ENCODE measurements at places on chromosomes 13 and 19.

GRCh38 chr13:35866801-35867200 is 264.4 kb downstream of the DCLK1 start:
- DNase-seq = no peak

GRCh38 chr13:89490661-89491060 is 1819.5 kb downstream of the SLITRK5 start:
- DNase-seq = no peak

GRCh38 chr19:46371371-46371901 is 24.5 kb downstream of the PPP5C start:
- no peak for DNase-seq

DNA sequence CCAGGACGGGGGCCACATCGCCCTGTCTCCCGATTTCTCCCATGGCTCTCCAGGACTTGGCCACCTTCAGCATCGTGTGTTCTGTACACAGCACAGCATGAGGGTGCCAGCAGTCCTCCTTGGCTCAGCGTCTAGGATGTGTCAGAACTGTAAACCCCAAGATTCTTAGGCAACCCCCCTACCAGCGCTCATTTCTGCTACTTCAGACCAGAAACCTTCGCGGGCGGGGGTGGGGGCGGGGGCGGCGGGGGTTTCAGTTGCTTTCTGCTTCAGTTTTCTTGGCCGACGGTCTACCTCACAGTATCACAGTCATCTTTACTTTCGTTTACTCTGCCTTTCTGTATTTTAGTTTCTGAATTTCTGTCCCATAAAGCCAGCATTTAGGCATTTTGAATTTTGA is 82.4 kb downstream of the GGACT start:
- no peak for DNase-seq

DNA sequence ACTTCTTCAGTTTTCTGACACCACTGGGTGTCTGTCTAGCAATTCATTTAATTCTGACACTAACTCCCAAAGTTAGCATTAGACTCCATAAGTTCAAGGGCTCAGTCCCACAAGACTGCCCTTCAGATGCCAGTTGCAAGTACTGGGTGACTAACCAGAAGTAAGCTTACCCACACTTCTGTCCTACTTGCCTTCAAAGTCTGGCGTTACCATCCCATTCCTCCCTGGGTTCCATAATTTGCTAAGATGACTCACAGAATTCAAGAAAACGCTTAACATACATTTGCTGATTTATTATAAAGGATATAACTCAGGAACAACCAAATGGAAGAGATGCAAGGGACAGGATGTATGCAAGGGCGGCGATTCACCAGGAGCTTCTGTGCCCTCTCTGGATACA is 45.5 kb upstream of the NPAS1 start:
- no peak for DNase-seq

DNA sequence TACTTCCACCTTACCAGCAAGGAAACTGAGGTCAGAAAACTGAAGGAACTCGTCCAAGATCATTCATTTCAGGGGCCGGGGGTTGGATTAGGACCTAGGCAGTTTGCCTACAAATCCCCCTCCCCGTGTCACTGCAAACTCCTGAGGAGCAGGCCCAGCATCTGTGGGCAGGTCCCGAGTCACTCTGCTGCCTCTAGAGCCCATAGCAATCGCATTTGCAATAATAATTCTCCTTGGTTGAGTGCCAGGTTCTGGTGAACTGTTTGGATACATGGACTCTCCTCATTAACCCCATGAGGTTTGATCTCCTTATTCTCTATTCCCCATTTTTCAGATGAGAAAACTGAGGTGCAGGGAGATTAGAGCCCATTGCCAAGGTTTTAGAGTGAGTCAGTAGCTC is 903 bp downstream of the PIN1 start:
- no peak for DNase-seq

- DNase-seq = no peak
These were observed 761.5 kb downstream of the PCDH9 start for GRCh38 chr13:66468656-66469055.

DNA sequence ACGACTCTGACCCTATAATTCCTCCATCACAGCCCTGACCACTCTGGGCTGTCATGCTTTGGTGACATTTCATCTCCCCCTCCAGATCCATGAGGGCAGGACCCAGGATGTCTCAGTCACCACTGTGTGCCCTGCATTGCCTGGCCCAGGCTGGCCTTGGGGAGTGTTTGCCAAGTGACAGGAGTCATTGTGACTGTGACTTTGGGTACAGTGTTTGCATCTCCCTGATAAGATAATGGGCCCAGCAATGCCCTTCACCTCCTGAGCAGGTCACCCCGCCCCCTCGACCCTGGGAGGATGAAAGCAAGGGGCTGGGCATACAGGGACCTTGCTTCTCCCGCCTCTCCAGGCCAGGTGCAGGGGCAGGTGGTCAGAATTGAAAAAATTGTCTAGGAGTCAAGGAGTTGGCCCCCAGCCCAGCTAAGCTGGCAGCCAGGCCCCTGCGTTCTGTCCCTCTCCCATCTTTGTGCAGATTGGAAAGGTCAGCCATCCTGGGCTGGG is 5.9 kb upstream of the ATP4A start:
- no peak for DNase-seq

- no peak for DNase-seq
These were observed 107.9 kb downstream of the NALCN start for GRCh38 chr13:101308247-101309013.

GRCh38 chr19:14165990-14166830 is 29.8 kb upstream of the ASF1B start:
- DNase-seq = no peak

GRCh38 chr19:13669780-13670355 is 94.5 kb upstream of the MRI1 start:
- no peak for DNase-seq

GRCh38 chr19:2618611-2619010 is 83.9 kb downstream of the GNG7 start:
- DNase-seq = no peak

GRCh38 chr19:16829822-16830289 is 658 bp downstream of the SIN3B start:
- no peak for DNase-seq

GRCh38 chr19:1220976-1221903 is 15.7 kb downstream of the STK11 start:
- no peak for DNase-seq

GRCh38 chr13:29909975-29910674 is 59.7 kb upstream of the UBL3 start:
- no peak for DNase-seq

DNA sequence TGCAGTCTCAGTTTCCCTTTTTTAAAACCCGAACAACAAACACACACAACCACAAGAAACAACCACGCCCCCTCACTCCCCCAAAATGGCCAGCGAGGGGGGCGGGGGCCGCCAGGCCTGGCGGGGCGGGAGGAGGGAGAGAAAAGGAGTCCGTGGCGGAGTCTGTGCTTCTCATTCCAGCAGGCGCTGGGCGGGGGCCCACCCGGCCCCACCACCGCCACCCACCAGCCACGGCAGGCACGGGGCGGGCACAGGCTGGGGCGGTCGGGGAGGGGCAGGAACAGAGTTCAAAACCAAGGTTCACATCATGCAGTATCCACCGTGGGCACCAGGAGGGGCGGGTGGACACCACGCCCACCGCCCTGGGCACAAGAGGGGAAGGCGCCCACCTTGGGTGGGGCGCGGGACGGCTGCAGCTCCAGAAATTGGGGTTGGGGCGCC is 12.9 kb downstream of the DPF1 start:
- no peak for DNase-seq

GRCh38 chr19:29672933-29673336 is 7.7 kb downstream of the PLEKHF1 start:
- no peak for DNase-seq

DNA sequence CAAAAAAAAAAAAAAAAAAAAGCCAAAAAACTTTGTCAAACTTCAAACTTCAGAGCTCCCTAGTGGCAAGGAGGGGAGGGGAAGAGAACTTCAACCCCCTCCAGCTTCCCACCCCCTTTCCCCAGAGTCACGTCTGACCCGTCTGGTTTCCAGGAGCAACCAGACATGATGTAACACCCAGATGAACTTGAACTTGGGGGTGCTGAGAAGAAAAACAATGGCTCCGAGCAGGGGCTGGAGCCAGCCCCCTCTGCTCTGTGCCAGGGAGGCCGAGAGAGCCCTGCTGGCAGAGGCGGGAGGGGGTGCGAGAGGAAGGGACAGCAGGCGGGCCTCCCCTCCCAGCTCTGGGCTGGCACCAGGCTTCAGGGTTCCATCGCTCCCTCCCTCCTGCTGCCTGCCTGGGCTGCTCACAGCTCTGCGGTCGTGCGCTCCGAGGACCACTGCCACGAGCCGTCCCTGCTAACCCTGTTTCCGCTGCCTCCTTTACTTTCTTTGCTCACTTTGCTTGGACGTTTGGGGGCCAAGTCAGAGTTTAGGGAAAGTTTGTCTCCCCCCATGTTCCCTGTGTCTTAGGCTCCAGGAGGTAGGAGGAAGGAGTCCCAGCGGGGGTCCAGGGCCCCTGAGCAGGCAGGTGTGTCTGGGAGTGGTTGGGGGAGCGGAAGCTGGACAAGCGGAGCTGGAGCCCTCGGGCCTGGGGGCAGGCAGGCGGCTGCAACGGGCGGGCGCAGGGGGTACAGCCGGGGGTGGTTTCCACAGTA is 11.1 kb downstream of the LYL1 start:
- no peak for DNase-seq

DNA sequence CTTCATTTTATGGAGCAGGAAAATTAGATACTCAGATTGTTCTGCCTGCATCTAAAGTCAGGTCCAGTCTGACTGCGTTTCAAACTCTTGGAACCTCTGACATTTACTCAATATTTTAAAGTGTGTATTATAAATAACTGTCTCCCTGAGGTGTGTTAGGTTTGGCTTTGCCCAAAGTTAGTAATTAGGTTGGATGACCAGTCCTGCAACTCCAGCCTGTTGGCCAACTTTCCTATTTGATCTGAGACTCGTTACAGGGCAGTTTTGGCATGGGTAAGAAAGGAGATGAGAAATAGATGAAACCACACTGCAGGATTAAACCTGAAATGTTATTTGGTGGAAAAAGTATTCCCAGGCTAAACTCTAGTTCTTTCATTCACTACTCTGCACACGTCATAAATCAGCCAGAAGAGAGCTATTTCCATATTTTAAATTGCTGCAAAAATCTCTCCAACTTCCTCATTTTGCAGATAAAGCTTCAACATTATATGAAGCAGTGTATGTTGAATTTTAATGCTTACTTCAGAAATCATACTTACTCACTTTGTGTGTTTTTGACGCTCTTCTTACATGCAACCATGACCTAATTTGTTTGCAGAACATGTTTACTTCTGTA is 357.1 kb downstream of the DCT start:
- no peak for DNase-seq

DNA sequence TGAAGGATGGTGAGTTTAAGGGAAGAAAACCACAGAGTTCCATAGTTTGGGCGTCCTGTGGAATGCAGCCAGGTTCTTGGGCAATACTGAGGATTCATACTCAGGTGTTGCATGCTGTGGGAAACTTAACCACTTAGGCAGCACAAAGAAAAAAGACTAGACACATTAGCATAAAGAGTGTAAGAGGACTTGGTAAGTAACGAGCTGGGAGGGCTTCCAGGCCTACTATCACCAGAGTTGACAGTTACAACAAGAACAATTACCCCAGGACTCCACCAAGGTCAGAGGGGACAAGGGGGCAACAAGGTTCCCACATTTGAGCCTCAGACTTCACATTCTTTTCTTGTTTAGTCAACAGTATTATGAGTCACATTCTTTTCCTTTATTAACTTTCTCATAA is 33.2 kb downstream of the KCTD12 start:
- no peak for DNase-seq

DNA sequence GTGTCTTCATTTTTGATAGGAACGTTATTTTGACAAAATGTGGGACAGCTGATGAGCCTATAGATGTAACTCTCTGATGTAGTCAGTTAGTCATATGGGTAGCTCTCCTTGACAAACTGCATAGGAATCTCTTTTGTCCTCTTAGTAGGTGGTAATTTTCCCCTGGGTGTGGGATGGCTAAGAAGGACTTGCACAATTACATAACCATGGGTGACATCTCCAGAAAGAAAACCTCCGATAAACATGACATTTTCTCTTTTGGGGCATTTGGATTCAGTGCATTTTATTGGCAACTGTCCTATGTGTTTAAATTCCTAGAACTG is 41.8 kb downstream of the IGFL3 start:
- DNase-seq = no peak

DNA sequence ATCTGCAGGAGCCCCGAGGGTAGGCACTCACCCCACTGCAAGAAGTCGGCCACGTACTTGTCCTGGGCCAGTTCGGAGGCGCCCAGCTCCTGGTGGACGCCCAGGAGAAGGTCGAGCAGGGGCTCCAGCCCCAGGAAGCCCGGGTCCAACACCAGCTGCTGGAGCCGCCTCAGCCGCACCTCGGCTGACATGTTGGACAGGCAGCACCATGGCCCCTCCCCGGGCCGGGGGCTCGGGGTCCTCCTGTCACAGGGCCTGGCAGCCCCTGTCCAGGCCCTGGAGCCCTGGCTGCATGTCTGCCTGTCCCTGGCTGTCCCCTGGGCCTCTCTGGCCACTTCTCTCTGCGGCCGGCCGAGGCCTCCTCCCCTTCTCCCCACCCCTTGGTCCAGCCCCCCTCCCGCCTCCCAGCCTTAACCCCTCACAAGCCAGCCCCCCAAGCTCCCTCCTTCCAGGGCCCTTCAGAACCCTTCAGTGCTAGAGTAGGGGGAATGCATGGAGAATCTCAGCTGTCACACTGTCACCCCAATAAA is at the start of gene DMPK:
Gene DMPK, minus strand, starts transcription at position 329 of the 530 bp plus-strand sequence. Its CDS starts 138 bp downstream, at position 191.
- no peak for DNase-seq

DNA sequence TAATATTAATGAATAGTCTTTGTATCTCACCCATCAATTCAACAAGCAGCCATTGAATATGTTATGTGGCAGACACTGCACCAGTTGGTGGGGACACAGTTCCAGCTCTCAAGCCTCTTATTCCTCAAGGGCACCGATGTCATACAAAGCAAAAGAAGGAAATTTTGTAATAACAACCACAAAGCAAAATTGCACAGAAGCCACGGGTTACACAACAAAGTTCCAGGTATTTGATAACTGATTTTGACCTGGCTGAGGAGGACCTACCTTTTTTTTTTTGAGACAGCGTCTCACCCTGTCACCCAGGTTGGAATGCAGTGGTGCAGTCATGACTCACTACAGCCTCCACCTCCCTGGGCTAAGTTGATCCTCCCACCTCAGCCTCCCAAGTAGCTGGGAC is 266.7 kb downstream of the FOXO1 start:
- peak; percentile 80 for DNase-seq

DNA sequence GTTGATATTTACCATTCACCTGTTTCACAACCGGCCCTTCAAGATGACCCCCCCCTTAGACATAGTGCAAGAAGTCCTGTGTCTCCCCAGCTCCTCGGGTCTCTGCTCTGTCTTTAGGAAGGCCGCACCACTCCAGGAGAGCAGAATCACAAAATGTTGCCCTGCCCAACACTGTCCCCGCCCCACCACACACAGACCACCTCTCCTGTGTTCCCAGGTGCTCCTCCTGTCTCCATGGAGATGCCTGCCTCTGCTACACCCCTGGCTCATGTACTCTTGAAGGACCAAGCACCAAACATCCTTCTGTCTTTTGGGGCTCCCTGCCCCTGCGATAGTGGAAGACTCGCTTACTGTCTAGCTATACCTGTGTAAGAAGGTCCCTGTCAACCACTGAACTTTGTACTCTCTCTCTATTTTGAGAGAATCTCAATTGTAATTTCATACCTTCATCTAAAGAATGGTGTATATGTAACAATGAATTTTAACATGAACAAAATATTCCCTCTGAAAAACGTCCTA is 9.6 kb upstream of the TNFRSF19 start:
- DNase-seq = no peak

- DNase-seq = no peak
These were observed 71.2 kb upstream of the ADGRE5 start for GRCh38 chr19:14310055-14310454.

GRCh38 chr19:40469011-40469410 is 2.2 kb downstream of the SPTBN4 start:
- DNase-seq = no peak

Measured in esophagus muscularis mucosa (tissue), 4 donors.